ENCODE measurements at places on chromosomes 1 and 21.

DNA sequence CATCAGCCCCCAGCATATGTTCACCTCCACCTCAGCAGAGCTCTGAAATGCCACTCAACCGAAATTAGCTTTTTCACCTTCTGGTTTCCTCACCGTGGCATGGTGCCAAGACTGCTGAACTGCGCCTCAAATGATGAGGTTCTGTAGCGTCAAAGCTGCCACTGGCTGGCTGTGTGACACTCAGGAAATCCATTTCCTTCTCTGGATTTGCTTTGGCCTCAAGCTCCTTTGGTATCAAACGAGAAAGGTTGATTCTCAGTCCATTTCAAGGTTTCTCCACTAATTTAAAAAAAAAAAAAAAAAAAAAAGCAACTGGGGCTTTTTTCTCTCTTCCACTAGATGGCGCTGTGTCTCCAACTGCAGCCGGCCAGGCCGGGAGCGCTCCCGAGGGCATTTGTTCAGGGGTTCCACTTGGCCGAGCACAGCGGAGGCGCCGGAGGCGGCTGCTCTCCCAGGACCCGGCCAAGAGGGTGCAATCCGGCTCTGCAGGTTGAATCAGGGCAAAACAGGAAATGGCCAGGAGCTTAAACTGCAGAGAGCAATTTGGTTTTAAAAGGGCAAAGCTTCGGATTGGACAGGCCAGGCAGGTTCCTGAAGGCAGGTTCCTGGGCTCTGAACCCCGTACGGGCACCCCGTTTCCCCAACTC, 26.5 kb upstream of the PLA2G2C start:
- H3K36me3 ChIP-seq = no peaks in the 10 kb centered on the region
- H3K4me3 ChIP-seq = no peak overlapping the region
- no peak overlapping the region for H3K27ac ChIP-seq

DNA sequence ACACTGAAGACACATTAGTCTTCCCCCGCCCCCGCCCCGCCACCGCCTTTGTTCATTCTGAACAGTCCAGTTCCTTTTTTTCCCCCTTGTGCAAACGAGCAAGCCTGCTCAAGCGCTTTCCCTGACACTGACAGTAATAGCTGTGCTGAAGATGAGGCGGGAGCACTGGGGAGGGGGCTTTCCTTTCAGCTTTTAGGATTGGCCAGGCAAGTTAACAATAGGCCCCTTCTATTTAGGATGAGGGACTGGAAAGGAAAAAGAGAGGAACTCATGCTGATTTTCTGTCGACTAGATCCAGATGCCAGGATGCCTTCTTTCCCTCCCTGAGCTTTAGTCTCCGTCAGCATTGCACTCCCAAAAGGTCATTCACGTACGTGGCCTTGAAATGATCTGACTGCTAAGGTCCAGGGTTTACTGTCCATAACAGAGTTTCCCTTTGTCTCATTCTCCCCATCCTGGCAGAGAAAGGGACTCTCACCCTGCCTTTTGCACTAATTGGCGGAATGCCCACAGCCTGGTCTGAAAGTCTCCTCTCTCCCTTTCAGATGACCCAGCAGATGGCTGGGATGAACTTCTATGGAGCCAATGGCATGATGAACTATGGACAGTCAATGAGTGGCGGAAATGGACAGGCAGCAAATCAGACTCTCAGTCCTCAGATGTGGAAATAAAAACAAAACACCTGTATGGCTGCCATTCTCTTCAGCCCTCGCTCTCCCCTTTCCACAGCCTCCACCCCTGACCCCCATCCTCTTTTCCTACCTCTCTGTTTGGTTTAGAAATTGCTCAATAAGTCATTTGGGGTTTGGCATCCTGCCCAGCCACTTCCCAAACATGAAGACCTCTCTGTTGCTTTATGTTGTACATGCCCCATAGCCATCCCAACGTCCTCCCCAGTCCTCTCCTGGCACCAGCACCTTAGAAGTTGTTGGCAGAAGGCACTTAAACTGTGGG, 28.6 kb upstream of the ZFP69B start:
- no peaks in the 10 kb centered on the region for H3K27me3 ChIP-seq
- H3K27ac ChIP-seq = no peak overlapping the region
- DNase-seq = no peak
- peaks cover 54% of the 10 kb centered on the region for H3K36me3 ChIP-seq
- H3K4me3 ChIP-seq = no peak overlapping the region

- no peak overlapping the region for H3K27ac ChIP-seq
- no peaks in the 10 kb centered on the region for H3K36me3 ChIP-seq
- no peaks in the 10 kb centered on the region for H3K4me1 ChIP-seq
- H3K4me3 ChIP-seq = no peak overlapping the region
- DNase-seq = peak; percentile 46
- H3K27me3 ChIP-seq = no peaks in the 10 kb centered on the region
These were observed 9.8 kb upstream of the GJA8 start for GRCh38 chr1:147892731-147893214.

DNA sequence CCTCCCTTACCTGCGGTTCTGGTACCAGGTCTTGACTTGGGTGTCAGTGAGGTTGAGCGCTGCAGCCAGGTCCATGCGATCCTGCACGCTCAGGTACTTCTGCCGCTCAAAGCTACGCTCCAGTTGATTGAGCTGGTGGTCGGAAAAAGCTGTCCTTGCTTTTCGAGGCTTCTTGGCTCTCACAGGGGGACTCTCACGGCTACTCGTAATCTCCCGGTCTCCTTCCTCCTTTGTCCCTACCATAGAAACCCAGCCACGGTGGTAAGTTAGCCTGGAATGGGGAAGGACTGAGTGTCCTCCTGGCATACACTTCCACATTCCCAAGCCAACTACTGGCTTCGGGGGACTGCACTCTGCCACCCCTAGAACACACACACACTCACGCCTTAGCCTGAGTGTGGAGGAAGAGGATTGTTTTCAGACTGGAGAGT, 2.6 kb downstream of the BARHL2 start:
- no peaks in the 10 kb centered on the region for H3K36me3 ChIP-seq
- H3K4me1 ChIP-seq = peaks cover 6% of the 10 kb centered on the region
- DNase-seq = no peak
- no peak overlapping the region for H3K27ac ChIP-seq
- no peak overlapping the region for H3K4me3 ChIP-seq

DNA sequence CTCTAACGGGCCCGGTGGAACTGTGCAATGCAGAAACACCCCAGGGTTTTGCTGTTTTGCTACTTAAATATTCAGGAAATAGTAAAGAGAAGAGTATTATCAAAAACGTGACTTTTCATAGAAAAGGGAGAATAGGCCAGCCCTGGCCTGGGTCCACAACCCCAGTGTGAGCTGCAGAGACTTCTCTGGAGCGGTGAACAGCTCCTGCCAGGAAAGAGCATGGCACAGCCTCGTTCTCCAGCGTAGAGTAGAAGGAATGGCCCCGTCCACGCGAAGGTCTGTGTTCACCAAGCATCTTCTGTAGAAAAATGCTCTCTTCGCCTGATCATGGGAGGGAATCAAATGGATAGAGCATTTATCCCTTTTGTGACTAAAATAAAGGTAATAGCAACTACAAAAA, 51.4 kb downstream of the PDE9A start:
- no peak for DNase-seq
- no peaks in the 10 kb centered on the region for H3K27me3 ChIP-seq
- no peak overlapping the region for H3K27ac ChIP-seq
- no peak overlapping the region for H3K4me3 ChIP-seq
- no peaks in the 10 kb centered on the region for H3K4me1 ChIP-seq

DNA sequence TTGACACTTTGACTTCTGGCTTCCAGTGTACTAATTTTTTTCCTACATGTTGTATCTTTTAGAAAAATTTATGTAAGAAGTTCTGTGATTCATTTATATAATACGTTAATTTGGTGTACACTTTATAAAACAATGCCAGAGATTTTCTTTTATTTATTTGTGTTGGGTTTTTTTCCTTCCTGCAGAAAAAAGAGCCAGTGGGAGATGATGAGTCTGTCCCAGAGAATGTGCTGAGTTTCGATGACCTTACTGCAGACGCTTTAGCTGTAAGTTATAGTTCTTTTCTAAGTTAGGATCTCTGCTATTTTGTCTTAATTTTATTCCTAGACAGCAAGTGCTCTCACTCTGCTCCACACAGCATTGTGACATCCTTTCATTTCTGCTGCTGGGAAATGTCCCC, 14.4 kb downstream of the SARS1 start:
- DNase-seq = no peak
- peaks cover 58% of the 10 kb centered on the region for H3K36me3 ChIP-seq

- H3K4me3 ChIP-seq = peak overlapping the region; percentile 57
- peaks cover 10% of the 10 kb centered on the region for H3K4me1 ChIP-seq
- DNase-seq = no peak
These were observed 1.4 kb upstream of the CACNA1S start for GRCh38 chr1:201113451-201114244.

DNA sequence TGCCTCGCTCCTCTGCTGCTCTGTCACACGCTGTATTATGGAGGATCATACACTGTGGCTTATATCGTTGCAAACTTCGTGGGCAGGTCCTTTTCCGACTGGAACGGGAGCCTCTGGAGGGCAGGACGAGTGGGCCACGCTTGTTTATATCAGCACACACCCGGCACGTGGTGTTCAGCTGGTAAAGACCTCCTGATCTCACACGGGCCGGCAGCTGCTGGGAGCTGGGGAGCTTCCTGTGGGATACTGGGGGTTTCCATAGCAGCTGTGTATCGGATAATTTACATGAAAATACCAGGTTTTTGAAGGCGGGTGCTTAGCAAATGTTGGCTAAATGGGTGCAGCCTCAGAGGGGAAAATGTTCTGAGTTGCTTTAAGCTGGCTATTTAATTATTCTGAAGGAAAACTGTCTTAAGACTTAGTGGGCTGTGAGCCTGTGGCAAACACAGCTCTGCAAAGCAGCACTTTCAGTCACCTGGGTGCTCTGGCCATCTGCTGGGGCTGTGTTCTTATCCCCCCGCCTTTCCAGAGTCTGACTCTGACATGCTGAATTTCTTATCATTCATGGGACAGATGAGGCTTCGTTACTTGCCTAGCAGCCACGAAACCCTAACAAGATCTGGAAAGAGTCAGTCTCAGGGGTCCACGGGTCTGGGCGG, 103.6 kb upstream of the GCLM start:
- no peaks in the 10 kb centered on the region for H3K36me3 ChIP-seq
- H3K4me3 ChIP-seq = no peak overlapping the region
- H3K4me1 ChIP-seq = peaks cover 7% of the 10 kb centered on the region
- no peak overlapping the region for H3K27ac ChIP-seq
- H3K27me3 ChIP-seq = no peaks in the 10 kb centered on the region

DNA sequence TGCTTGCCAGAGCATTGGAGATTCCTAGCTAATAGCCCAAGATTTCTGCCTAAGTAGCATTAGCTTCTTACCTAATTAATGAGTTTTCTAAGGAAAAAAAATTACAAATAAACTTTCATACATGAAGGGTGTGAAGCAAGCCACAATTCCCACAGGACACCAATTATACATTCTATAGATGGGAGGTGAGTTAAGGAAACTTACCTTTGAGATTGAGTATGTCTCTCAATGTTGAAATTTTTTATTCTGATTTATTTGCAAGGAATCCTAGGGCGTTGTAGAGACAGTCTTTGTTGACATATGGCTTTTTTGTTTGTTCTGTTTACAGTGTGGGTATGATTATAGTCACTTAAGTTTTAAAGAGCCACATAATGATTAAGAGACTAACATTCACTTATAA, 313.0 kb downstream of the RYR2 start:
- H3K4me3 ChIP-seq = no peak overlapping the region
- no peaks in the 10 kb centered on the region for H3K4me1 ChIP-seq
- no peak for DNase-seq
- H3K36me3 ChIP-seq = no peaks in the 10 kb centered on the region

GRCh38 chr1:5995871-5996630, 3.8 kb upstream of the NPHP4 start:
- H3K4me1 ChIP-seq = peaks cover 41% of the 10 kb centered on the region
- H3K27me3 ChIP-seq = no peaks in the 10 kb centered on the region
- H3K27ac ChIP-seq = no peak overlapping the region
- H3K36me3 ChIP-seq = no peaks in the 10 kb centered on the region

DNA sequence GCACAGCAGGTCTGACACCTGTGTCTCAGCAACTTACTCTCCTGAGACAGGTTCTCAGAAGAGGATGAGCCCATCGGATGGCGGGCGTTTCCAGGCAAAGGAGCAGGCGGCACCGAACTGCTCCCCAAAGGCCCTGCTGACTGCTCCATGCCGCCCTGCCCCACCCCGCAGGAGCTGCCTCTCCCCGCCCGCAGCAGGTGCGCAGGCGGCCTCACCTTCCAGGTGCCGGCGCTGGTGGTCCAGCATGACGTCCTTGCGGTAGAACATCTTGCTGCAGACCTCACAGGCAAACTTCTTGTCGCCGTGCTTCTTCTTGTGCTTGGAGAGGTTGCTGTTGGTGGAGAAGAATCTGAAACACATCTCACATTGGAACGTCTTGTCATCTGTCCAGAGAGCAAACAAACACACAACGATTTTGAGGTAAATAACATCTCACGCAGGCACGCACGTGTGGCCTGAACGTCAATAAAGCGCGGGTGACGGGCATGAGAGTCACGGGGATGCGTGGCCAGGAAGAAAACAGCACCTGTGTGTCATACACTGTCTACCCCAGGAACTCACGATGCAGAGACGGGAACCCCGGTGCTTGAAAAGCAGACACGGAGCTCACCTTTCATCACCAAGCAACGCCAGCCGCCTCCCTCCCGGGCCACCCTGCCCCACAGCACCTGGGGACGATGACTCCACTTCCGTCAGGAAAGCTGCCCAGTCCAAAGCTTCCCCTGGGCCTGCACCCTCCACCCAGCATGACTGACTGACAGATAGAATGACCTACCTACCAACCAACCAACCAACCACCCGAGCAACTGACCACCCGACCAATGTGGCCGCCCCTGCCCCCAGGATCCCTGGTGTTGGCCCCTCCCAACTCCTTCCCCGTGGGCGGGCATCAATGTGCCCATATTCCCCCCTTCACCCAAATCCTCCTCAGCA, 50.9 kb downstream of the PRDM15 start:
- H3K4me3 ChIP-seq = no peak overlapping the region
- no peaks in the 10 kb centered on the region for H3K4me1 ChIP-seq
- no peaks in the 10 kb centered on the region for H3K27me3 ChIP-seq

- H3K27ac ChIP-seq = no peak overlapping the region
- no peaks in the 10 kb centered on the region for H3K4me1 ChIP-seq
- DNase-seq = no peak
These were observed 132.7 kb upstream of the SERTAD4 start for GRCh38 chr1:210099921-210100320.

- no peak for DNase-seq
- no peaks in the 10 kb centered on the region for H3K4me1 ChIP-seq
- no peaks in the 10 kb centered on the region for H3K27me3 ChIP-seq
- peaks cover 79% of the 10 kb centered on the region for H3K36me3 ChIP-seq
These were observed 35.7 kb upstream of the GPR88 start for GRCh38 chr1:100502052-100502792.

DNA sequence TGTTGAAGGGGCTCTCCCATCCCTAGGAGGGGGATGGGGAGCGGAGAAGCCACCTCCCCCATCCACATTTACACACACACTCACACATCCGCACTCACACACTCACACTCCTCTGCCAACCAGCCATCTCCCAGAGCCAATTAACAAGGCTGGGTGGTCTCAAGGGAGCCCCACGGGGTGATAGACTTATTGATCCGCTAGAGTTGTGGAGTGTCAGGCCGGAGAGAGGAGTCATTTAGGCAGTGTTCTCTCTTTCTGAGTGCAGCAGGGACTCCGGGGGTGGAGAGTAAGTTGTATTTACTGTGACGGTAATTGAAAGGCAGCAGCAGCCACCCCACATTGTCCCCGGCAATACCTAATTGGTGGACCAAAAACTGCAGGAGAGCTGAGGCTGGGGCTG, 61.6 kb downstream of the KLHDC7A start:
- H3K4me3 ChIP-seq = no peak overlapping the region
- H3K36me3 ChIP-seq = no peaks in the 10 kb centered on the region
- no peak for DNase-seq
- H3K27me3 ChIP-seq = no peaks in the 10 kb centered on the region
- H3K27ac ChIP-seq = no peak overlapping the region
- no peaks in the 10 kb centered on the region for H3K4me1 ChIP-seq
